ENCODE measurements at places on chromosomes 2 and 18. TPM values are rescaled to one million over a fixed set of nuclear protein-coding genes. Genes with fewer than 3 reads are reported as not detected.

The PLA2R1 gene
- total RNA-seq, result 8.3 TPM

The MYL1 gene
- not detected for total RNA-seq

DNA sequence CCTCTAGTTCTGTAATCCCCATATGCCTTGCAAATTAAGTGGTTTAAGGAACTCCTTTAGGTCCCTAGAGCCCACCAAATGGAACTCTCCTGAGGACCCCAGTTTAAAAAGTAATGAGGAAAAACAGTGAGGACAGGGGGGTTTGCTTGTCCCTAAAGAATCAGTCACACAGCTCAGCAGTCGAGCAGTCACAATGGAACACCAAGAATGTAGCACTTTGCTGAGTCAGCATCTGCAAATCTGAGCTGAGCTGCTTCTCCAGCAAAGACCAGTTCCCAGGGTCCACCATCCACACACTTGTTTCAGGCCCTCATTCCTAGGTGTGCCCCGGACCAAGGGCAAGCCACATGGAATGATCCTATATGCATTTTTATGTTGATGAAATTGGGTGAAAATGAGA lies 46.2 kb upstream of the NEDD4L start:
- no peaks in the 10 kb centered on the region for H3K27me3 ChIP-seq
- H3K4me1 ChIP-seq, result no peaks in the 10 kb centered on the region
- DNase-seq, result no peak
- no peaks in the 10 kb centered on the region for H3K36me3 ChIP-seq

DNA sequence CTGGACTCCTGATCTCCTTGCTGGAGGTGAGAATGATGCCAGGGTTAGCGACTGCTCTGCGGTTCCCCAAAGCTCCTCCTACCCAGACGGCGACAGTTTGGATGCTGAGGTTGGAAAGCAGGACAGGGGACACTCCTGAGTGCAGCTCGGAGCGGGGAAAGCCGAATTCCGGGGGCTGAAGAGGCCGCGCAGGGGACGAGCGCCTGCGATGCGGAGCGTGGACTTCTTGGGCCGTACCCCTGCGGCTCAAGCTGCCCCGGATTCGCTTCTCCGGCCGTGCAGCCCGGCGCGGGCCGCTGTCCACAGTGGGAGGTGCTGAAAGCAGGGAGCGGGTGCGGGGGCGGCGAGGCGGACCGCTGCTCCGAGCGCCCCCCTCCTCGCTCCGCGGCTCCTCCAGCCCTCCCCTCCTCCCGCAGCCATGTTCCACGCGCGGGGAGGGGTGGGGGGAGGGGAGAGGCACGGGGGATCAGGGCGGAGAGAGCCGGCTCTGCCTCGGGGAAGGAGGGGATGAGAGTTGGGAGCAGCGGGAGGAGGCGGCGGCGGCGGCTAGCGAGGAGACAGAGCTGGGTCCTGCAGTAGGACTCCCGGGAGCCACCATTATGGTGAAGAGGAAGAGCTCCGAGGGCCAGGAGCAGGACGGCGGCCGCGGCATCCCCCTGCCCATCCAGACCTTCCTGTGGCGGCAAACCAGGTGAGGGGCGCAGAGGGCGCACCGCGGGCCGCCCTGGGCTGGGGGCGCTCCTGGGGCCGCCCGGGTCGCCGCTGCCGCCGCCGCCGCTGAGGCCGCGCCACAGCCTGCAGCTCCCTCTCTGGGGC lies at the start of gene UNC80:
Gene UNC80 (plus strand): TSS at position 359 of the 816 bp plus-strand sequence. CDS start 241 bp downstream, at position 600.
- no peak within 1 kb of the TSS for H3K27ac ChIP-seq
- H3K4me3 ChIP-seq, result no peak within 1 kb of the TSS
- DNase-seq, result peak; percentile 59
- no peaks in the 10 kb centered on the region for H3K4me1 ChIP-seq

DNA sequence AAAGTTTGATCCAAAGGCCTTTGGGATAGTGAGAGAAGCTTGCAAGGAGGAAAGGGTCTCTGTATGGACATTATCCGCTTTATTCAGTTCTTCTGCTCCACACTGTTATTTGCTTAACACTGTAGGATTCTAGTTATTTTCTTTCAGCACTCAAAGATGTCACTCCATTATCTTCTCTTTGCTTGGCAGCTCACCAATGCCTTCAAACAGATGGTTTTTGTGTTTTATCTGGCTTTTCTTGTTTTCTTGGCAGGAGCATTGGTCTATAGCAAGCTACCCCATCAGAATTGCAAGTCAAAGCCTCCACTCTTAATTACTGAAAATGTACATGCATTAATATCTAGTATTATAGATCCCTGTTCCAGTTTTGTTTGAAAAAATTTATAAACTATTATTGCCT lies 138.8 kb downstream of the EVA1A start:
- H3K4me3 ChIP-seq, result no peak overlapping the region
- no peaks in the 10 kb centered on the region for H3K36me3 ChIP-seq

GRCh38 chr2:152445791-152446201 lies 110.8 kb downstream of the FMNL2 start:
- H3K4me3 ChIP-seq, result no peak overlapping the region
- H3K27ac ChIP-seq, result peak overlapping the region; percentile 30
- peaks cover 7% of the 10 kb centered on the region for H3K4me1 ChIP-seq
- peak; percentile 95 for DNase-seq

DNA sequence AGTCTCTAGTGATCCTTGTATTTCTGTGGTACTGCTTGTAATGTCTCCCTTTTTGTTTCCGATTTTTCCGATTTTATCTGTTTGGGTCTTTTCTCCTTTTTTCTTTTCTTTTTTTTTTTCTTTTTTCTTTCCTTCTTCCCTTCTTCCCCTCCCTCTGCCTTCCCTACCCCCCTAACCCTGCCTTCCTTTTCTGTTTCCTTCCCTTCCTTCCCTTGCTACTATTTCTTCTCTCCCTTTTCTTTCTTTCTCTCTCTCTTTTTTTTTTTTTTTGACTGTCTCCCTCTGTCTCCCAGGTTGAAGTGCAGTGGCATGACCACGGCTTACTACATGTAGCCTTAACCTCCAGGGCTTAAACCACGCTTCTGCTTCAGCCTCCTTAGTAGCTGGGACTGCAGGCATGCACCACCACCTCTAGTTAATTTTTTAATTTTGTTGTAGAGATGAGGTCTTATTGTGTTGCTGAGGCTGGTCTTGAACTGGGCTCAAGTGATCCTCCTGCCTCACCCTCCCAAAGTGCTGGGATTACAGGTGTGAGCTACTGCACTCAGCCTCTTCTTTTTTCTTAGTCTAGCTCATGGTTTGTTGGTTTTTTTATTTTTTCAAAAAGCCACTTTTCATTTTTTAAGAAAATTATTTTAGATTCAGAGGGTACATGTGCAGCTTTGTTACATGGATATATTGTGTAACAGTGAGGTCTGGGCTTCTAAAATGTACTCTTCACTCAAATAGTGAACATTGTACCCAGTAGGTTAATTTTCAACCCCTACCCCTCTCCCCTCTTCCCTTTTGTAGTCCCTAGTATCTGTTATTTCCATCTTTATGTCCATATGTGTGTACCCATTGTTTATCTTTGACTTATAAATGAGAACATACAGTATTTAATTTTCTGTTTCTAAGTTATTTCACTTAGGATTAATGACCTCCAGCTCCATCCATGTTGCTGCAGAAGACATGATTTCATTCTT lies 24.7 kb downstream of the CCDC138 start:
- H3K36me3 ChIP-seq, result no peaks in the 10 kb centered on the region
- H3K27me3 ChIP-seq, result no peaks in the 10 kb centered on the region
- no peak overlapping the region for H3K27ac ChIP-seq

DNA sequence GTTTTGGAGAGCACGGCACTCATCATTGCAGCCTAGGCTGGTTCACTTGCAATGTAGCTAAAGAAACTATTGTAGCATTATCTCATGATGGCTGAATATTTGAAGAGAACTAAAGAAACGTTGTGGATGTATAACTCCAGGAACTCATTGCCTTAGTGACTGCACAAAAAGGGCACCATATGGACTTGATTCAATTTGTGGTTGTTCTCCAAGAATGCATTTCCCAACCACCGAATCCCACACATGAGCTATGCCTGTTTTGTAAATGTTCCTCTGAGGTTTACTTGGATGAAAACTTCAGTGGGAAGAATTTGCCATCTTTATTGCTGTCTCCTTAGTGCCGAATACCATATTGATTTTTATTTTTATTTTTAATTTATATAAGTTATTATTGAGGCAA lies 43.5 kb downstream of the DOK6 start:
- no peaks in the 10 kb centered on the region for H3K36me3 ChIP-seq
- H3K4me1 ChIP-seq, result no peaks in the 10 kb centered on the region
- peak; percentile 30 for DNase-seq

GRCh38 chr2:28871620-28872019 lies 1.5 kb upstream of the TRMT61B start:
- no peak for DNase-seq
- peaks cover 4% of the 10 kb centered on the region for H3K4me1 ChIP-seq
- H3K36me3 ChIP-seq, result no peaks in the 10 kb centered on the region
- H3K27ac ChIP-seq, result no peak overlapping the region

DNA sequence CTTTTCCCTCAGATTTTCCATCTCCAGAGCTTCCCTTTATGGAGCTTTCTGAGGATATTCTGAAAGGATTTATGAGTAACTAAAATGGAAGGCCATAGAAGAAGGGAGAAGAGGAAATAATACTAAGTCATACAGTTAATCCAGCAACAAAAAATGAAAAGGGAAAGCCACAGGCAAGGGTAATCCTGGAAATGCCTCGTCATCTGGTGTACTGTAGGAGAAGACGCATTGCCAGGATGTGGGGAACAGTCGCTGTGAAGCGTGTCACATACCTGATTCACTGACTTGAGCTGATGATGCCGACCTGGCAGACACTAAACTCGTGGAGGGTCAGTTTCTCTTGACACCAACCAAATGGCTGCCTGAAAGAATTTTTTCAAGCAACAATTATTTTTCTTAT lies 34.7 kb upstream of the ALPP start:
- no peaks in the 10 kb centered on the region for H3K36me3 ChIP-seq
- no peak overlapping the region for H3K4me3 ChIP-seq
- no peak overlapping the region for H3K27ac ChIP-seq
- H3K4me1 ChIP-seq, result no peaks in the 10 kb centered on the region

DNA sequence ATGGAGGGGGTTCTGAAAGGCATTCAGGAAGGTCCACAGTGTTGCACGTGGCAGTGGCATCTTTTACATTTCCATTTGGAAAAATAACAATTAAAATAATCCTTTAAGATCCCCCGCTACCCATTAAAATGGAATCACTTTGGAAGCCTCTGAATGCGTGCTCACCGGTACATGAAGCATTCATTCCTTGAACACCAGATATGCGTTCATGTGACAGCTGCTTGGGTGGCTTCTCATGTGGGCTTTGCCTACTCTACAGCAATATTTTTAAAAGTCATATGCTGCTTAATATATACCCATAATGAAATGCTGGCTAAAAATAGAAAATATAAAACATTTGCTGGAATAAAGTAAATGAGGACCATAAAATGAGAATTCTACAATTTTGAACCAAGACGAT lies 14.4 kb upstream of the HAAO start:
- H3K4me3 ChIP-seq, result no peak overlapping the region
- no peak for DNase-seq
- H3K4me1 ChIP-seq, result peaks cover 4% of the 10 kb centered on the region
- no peaks in the 10 kb centered on the region for H3K36me3 ChIP-seq
- H3K27me3 ChIP-seq, result peaks cover 4% of the 10 kb centered on the region

DNA sequence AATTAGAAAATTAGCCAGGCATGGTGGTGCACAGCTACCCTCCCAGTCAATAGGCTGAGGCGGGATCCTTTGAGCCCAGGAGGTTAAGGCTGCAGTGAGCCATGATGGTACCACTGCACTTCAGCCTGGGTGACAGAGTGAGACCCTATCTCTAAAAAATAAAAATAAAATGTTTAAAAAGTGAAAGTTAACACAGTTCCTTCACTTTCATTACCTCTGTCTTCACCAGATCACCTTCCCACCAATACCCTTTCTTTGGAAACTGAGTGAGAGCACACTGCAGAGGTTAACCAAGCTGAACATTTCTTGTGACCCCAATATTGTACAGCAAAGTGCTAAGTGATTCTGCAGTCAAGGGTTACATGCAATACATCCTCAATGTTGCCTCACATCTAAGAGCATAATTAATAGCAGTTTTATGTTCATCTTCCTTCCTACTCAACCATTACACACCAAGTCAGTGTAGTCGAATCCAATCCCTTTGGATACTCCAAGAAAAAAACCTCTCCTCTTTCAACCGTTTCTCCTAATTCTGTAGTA lies 1.7 kb downstream of the L3MBTL4 start:
- H3K27me3 ChIP-seq, result peaks cover 5% of the 10 kb centered on the region
- no peaks in the 10 kb centered on the region for H3K36me3 ChIP-seq
- no peak for DNase-seq

DNA sequence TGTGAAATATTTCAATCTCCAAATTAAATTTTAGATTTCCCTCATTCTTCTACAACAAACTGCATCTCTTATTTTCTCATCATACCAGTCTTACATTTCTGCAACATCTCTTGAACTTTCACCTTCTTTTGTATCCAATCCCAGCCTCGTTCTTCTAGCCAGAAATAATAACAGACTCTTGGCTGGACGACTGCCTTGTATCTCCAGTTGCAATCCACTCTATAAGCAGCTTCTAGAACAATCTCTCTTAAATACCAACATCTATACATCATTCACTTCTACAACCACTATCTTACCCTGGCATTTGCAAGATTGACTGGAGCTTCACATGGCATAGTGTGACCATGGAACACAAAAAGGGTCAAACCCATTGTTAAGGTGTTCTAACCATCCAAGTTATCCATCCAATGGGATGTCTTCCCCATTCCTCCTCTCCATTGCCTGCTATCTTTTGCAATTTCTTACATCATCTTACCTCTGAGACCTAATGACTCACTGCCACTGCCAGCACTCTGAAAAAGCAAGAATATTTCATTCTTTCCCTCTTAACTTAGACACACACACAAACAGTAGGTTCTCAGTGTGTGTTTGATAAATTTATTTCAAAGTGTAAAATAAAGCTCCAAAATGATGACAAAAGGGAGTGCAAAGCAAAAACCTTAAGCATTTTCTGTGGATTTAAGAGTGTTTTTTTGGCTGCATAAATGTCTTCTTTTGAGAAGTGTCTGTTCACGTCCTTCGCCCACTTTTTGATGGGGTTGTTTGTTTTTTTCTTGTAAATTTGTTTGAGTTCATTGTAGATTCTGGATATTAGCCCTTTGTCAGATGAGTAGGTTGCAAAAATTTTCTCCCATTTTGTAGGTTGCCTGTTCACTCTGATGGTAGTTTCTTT lies 145.6 kb downstream of the METTL4 start:
- H3K27me3 ChIP-seq, result no peaks in the 10 kb centered on the region
- no peak overlapping the region for H3K4me3 ChIP-seq
- no peaks in the 10 kb centered on the region for H3K36me3 ChIP-seq
- H3K4me1 ChIP-seq, result no peaks in the 10 kb centered on the region
- DNase-seq, result peak; percentile 2

GRCh38 chr2:238974081-238974480 lies 126.2 kb downstream of the TWIST2 start:
- DNase-seq, result peak; percentile 72
- no peaks in the 10 kb centered on the region for H3K36me3 ChIP-seq
- peaks cover 11% of the 10 kb centered on the region for H3K4me1 ChIP-seq

- no peak for DNase-seq
- H3K36me3 ChIP-seq, result no peaks in the 10 kb centered on the region
- no peak overlapping the region for H3K4me3 ChIP-seq
- H3K27ac ChIP-seq, result no peak overlapping the region
- peaks cover 6% of the 10 kb centered on the region for H3K4me1 ChIP-seq
These were observed 39.9 kb downstream of the CYRIA start for GRCh38 chr2:16625759-16626158.
